ENCODE measurements at places on chromosomes 11 and 22. TPM values are rescaled to one million over a fixed set of nuclear protein-coding genes. Genes with fewer than 3 reads are reported as not detected.

The UBQLN3 gene
- 1.5 TPM for total RNA-seq

The CCDC15 gene
- 2.1 TPM for total RNA-seq

The RAB3IL1 gene
- 127 TPM for total RNA-seq

The GLB1L2 gene
- total RNA-seq, result 6.5 TPM

The PGR gene
- 2.0 TPM for total RNA-seq

The ZBTB16 gene
- total RNA-seq, result 492 TPM

The MYO18B gene
- total RNA-seq, result not detected

The APOL5 gene
- total RNA-seq, result not detected

The PAMR1 gene
- total RNA-seq, result 10.8 TPM

The POU2AF3 gene
- total RNA-seq, result 1.4 TPM

The SEC14L6 gene
- 0.21 TPM for total RNA-seq

The MUC2 gene
- not detected for total RNA-seq

The MPST gene
- total RNA-seq, result 205 TPM

The MS4A1 gene
- not detected for total RNA-seq

The GNG3 gene
- total RNA-seq, result not detected

The CELSR1 gene
- total RNA-seq, result 5.9 TPM

The OSBP gene
- total RNA-seq, result 59.7 TPM

The PRR33 gene
- total RNA-seq, result not detected

The UBQLNL gene
- total RNA-seq, result 1.2 TPM

The PSMD13 gene
- total RNA-seq, result 136 TPM

The CREB3L1 gene
- total RNA-seq, result 3.3 TPM

The MS4A12 gene
- total RNA-seq, result not detected

The SART1 gene
- 72.3 TPM for total RNA-seq

Data from tibial nerve (tissue), 4 donors.